Activated effector memory CD4-positive, alpha-beta T cell treated with anti-CD3 and anti-CD28 coated beads, Interleukin-2, amount 50 U/mL, for 16 hours (primary cell): ENCODE measurements at places on chromosomes 6 and 20.

DNA sequence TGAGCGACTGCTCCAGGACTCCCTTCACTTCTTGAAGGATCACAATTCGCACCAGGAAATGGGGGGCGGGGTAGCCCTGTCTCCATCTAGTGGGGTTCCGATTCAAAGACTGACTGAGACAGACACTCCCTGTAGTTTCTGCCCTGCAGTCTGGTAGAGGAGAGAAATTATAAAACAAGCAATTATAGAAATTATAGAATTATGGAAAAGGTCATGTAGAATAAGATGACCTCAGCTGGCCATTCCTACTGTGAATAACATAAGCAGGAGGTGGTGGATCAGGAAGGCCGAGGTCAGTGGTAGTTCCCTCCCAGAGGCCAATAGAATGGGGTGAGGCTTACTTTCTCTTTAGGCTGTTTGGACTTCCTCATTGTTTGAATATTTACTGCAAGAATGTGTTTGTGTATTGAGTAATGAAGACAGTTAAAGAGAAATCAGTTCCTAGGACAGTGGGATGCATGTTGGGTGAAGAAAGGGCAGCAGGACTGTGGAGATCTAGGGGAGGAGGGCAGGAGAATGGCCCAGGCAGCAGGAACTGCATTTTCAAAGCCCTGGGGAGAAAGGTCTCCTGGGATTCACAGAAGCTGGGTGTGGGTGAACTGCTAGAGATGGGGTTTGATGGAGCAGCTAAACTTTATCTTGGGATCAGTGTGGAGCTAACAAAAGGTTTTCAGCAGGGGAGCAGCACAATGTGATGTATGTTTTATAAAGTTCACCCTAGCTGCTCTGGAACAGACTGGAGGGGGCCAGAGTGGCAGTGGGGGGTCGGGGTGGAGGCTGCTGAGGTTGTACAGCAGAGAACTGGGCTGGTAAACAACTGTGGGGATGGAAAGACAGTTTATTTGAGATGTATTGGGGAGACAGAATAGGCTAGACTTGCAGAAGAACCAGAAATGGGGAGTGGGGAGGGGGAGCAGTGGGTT, 2.1 kb downstream of the ZNF341 start:
- no peak for DNase-seq

DNA sequence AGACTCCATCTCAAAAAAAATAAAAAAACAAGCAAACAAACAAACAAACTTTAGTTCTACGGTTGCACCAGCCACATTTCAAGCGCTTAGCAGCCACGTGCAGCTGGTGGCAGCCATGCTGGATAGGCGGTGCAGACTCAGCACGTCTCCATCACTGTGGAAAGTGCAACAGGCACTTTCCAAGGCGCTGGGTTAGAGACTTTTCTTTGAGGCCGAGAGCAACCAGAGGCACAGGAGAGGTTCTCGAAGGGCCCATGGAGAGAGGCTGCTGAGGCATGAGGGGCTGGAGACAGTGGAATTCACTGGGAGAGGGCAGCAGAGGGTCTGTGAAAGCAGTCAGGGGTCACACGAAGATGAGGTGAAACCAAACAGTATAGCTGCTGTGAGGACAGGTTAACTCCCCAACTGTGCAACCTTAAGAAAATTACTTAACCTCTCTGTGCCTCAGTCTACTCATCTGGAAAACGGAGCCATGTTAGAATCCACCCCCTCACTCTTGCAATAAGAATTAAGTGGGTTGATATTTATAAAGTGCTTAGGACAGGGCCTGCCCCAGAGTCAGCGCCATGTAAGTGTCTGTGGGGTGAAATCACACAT, 27.5 kb downstream of the TGM2 start:
- DNase-seq: no peak

- DNase-seq: no peak
Measured at GRCh38 chr20:36352843-36353553, 46.9 kb downstream of the DLGAP4 start.

DNA sequence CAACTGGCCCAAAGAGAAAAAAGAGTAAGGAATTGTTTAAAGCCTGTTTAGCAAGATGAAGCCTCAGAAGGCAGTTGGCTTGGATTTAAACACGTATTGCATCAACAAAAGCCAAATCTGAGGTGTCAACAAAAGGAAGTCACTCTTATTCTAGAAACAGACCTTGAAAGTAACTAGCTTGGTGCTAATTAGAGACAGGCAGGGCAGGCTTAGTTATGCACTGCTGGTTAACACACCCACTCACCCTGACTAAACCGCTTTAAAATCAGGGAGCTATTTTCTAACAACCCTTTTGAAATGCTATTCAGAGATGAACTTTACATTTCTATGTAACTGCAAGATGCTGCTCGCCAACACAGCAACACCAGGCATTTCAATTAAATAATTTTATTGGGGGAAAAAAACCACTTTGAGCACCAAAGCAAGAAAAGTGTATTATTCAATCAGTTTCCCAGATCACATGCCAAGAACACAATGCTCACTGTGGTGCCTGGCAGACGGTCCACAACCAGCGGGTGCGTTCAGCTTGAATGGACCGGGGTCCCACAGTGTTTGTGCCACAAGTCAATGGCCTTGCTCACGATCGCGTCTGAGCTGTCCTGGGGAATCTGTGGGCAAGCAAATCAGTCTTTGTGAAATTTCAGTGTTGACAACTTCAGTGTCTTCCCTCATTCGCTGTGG, 23.6 kb downstream of the TBC1D7 start:
- no peak for DNase-seq

DNA sequence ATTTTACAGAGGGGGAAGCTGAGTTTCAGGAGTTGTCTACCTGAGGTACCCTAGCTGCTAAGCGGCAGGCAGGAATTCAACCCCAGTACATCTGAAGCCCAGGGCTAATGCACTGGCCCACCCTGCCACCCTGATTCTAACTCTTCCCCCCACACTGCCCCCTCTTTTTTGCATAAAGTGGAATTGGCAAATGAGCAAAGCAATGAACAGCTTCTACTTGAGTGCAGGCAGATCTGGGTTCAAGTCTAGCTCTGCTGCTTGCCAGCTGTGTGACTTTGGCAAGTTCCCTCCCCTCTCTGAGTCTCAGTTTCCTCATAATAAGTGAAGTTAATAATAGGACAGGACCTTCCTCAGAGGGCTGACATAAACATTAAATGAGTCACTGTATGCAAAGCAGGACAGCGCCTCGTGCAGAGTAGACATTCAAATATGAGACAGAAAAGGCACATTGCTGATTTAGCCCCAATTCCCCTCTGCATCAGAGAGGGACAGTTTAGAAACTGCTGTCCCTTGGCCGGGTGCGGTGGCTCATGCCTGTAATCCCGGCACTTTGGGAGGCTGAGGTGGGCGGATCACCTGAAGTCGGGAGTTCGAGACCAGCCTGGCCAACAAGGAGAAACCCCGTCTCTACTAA, 4.7 kb downstream of the ADA start:
- DNase-seq: no peak
